ENCODE measurements at places on chromosomes 6 and 20. TPM values are rescaled to one million over a fixed set of nuclear protein-coding genes. Genes with fewer than 3 reads are reported as not detected.

ID4 gene
- total RNA-seq = 85.1 TPM

LY6G6D gene
- total RNA-seq = not detected

GPR6 gene
- not detected for total RNA-seq

POLR3F gene
- 8.2 TPM for total RNA-seq

ENPP1 gene
- total RNA-seq = 35.2 TPM

CST4 gene
- total RNA-seq = not detected

LGSN gene
- total RNA-seq = not detected

PDYN gene
- total RNA-seq = not detected

MAN1A1 gene
- total RNA-seq = 57.8 TPM

CST2 gene
- not detected for total RNA-seq

TDRD6 gene
- total RNA-seq = 1.8 TPM

HDGFL1 gene
- total RNA-seq = not detected

TMC2 gene
- not detected for total RNA-seq

SLC35D3 gene
- not detected for total RNA-seq

KIF25 gene
- total RNA-seq = not detected

PRDM13 gene
- not detected for total RNA-seq

FRK gene
- total RNA-seq = 18.3 TPM

ARMH2 gene
- total RNA-seq = not detected

TEAD3 gene
- 43.5 TPM for total RNA-seq
